ENCODE measurements at places on chromosomes 7 and 10.

DNA sequence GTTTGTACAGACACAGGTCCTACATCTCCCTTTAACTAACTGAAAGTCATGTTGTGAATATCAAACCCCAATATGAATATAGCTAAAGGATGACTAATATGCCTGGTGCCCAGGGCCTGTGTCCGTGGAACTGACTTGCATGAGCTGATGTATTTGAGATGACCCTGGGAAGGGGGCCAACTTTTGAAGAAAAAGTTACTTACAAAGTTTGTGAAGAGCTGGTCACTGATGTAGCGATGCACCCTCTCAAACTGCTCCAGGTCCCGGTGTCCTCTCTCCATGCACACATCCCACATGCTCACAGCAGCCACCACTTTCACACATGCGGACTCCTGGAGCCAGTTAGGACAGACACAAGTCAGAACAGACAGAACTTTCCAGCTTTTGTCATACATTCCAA lies 106.2 kb downstream of the ABCC2 start:
- no peak for DNase-seq
- no peak overlapping the region for H3K4me3 ChIP-seq
- peaks cover 25% of the 10 kb centered on the region for H3K36me3 ChIP-seq
- H3K4me1 ChIP-seq, result no peaks in the 10 kb centered on the region
- H3K27me3 ChIP-seq, result no peaks in the 10 kb centered on the region

- no peaks in the 10 kb centered on the region for H3K36me3 ChIP-seq
- no peaks in the 10 kb centered on the region for H3K4me1 ChIP-seq
- no peak overlapping the region for H3K27ac ChIP-seq
- no peak for DNase-seq
Observed at GRCh38 chr10:62426600-62426999, 52.4 kb downstream of the ZNF365 start.

- no peak overlapping the region for H3K4me3 ChIP-seq
- no peaks in the 10 kb centered on the region for H3K36me3 ChIP-seq
- no peak overlapping the region for H3K27ac ChIP-seq
- no peak for DNase-seq
- H3K4me1 ChIP-seq, result no peaks in the 10 kb centered on the region
- no peaks in the 10 kb centered on the region for H3K27me3 ChIP-seq
Observed at GRCh38 chr10:97534746-97535367, 36.1 kb downstream of the UBTD1 start.

DNA sequence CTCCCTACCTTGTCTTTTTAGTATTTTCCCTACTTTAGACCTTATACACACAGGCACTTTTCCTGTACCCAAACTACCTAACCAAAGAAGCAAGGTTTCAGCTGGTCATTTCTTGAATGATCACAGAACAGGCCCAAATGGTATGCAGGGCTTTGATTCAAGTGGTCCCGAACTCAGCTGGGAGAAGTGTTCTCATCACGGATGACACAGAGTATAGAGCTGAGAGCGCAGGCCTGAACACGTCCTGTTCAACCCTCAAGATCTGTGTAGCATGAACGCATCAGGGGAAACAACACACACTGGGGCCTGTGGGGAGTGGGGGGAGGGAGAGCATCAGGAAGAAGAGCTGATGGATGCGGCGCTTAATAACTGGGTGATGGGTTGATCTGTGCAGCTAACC lies 318.2 kb downstream of the SFMBT2 start:
- H3K36me3 ChIP-seq, result no peaks in the 10 kb centered on the region
- H3K27me3 ChIP-seq, result no peaks in the 10 kb centered on the region
- H3K4me1 ChIP-seq, result no peaks in the 10 kb centered on the region
- H3K27ac ChIP-seq, result no peak overlapping the region

DNA sequence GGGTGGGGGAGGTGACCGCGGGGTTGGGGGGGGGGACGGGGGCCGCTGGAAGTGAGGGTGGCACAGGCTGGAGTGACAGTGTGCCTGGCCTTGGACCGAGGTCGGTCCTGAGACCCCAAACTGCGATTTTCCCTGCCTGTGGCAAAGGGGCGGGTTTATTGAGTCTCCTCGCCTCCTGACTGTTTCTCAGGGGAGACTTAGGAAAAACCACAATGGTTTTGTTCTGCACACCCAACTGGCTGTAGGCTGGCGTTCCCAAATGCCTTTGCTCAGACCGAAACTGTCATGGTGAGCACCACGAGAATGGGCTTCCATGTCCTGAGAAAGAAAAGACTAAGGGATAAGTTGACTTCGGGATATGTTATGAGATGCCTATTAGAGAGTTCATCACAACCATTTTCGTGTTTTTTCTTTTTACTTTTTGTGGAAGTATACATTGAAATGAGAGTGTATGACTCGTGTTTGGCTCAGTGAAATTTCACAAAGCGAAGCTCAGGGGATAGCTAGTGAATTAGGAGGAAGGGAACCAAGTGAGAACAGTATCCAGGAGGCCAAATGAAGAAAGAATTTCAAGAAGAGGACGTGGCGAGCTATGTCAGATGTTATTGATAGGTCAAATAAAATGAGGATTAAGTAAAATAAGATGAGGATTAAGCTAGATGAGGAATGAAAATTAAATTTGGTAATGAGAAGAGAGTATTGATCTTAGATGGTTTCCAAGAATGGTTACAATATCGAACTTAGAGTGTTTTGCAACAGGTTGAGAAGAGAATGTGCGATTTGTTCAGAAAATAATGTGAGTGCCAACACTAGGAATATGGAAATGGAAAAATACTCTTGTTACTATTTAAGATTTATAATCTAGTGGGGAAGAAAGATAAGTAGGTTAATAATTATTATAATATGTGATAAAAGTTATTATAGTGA lies 918 bp downstream of the NET1 start:
- peaks cover 4% of the 10 kb centered on the region for H3K36me3 ChIP-seq
- no peak overlapping the region for H3K27ac ChIP-seq
- H3K4me1 ChIP-seq, result no peaks in the 10 kb centered on the region

DNA sequence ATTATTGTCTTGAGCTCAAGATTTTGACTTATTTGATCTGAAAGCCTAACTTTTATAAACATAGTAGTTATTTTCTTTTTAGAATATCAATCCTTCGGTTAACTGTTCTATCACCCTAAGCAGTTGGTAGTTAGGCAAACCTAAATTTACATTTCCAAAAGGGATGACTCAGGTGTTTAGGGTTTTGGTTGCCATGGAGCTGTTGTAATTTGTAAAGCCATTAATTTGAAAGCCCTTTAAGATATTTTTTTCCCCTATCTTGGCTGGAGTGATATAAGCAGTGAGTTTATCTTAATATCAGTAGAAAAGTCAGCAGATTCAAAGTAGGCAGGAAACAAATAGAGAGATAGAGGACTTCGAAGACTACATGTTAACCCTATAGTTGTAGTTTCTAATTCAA lies 1472.6 kb upstream of the CELF2 start:
- H3K4me1 ChIP-seq, result no peaks in the 10 kb centered on the region
- no peaks in the 10 kb centered on the region for H3K27me3 ChIP-seq
- DNase-seq, result no peak
- no peaks in the 10 kb centered on the region for H3K36me3 ChIP-seq
- H3K27ac ChIP-seq, result no peak overlapping the region
- no peak overlapping the region for H3K4me3 ChIP-seq

- DNase-seq, result no peak
- H3K27ac ChIP-seq, result no peak overlapping the region
- no peaks in the 10 kb centered on the region for H3K27me3 ChIP-seq
- H3K4me3 ChIP-seq, result no peak overlapping the region
Observed at GRCh38 chr10:128080641-128081040, 45.6 kb downstream of the MKI67 start.

DNA sequence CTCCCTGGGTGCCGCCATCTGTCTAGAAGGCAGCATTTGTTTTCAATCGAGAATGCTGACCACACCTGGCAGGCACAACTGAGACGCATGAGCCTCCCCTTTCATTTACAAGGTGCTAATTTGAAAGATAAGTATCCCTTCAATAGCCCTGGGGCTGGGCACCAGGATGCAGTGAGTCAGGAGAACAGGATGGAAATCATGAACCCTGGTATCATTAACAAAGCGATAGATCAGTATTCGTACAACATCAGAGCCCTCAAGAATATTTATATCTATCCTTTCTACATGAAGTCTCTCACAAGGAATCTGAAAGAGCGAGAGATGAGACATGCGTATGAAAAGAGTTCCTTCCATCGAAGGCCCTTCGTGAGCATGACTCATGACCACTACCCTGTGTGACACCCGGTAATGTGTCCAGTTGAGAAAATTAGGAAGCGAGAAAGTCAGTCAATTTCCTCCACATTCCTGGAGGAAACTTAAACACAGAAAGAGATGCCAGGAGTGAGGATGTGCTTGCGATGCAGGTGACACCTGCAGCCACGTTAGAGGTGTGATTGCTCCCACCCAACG lies 123.1 kb upstream of the PITRM1 start:
- no peak for DNase-seq
- no peaks in the 10 kb centered on the region for H3K4me1 ChIP-seq
- H3K36me3 ChIP-seq, result no peaks in the 10 kb centered on the region
- peak overlapping the region; percentile 34 for H3K27ac ChIP-seq

GRCh38 chr7:55877308-55877707 lies 9.9 kb upstream of the ZNF713 start:
- DNase-seq, result no peak
- H3K27me3 ChIP-seq, result no peaks in the 10 kb centered on the region
- H3K27ac ChIP-seq, result no peak overlapping the region
- H3K4me1 ChIP-seq, result no peaks in the 10 kb centered on the region

DNA sequence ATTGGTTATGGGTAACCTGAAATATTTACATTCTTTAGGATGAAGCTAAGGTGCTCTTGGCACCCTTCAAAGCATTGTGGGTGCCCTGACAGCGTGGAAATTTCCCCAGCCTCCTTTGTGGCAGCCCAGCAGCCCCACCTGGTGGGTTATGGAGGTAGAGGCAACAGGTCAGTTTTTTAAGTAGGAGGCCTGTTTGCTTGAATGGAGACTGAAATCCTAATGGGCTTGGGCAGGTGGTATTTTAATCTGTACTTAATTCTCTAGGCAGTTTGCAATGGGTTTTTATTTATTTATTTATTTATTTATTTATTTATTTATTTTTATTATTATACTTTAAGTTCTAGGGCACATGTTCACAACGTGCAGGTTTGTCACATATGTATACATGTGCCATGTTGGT lies 139.4 kb downstream of the EPC1 start:
- DNase-seq, result no peak
- H3K27ac ChIP-seq, result no peak overlapping the region
- H3K4me3 ChIP-seq, result no peak overlapping the region
- H3K4me1 ChIP-seq, result no peaks in the 10 kb centered on the region

DNA sequence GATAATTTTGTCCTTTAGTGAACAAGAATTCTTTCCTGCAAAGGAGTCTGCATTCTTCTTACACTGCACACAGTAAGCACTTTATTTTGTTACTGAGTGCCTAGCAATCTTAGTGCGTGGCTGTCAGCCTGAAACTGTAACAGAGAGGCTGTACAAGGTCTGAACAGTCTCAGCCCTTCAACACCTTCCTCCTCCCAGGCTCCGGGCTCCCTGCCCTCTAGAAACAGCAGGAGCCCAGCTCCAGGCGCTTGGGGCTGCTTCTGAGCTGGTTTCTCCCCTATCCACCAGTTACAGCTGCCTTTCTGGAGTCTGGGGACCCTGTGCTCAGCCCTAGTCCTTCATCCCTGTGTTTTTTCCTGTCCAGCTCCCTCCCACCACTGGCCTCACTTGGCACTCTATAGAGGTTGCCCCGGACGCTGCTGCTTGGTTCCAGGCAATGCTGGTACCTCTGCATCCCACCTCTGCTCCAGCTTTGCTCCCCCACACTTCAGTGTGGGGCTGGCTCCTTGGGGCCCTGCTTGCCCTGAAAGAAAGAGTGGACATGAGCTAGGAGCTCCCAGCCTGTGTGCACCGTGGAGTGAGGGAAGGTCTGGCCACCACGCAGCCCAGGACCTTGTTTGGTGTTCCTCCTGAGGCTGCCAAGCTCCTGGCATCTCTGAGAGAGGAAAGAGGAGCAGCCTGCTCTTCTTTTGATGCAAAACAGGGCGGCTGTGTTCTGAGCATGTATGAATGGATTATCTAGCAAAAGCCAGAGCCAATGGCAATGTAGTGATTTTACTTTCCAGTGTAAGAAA lies 251.2 kb upstream of the GRB10 start:
- DNase-seq, result no peak
- no peak overlapping the region for H3K4me3 ChIP-seq
- H3K27ac ChIP-seq, result no peak overlapping the region
- no peaks in the 10 kb centered on the region for H3K4me1 ChIP-seq
- no peaks in the 10 kb centered on the region for H3K27me3 ChIP-seq
- no peaks in the 10 kb centered on the region for H3K36me3 ChIP-seq

DNA sequence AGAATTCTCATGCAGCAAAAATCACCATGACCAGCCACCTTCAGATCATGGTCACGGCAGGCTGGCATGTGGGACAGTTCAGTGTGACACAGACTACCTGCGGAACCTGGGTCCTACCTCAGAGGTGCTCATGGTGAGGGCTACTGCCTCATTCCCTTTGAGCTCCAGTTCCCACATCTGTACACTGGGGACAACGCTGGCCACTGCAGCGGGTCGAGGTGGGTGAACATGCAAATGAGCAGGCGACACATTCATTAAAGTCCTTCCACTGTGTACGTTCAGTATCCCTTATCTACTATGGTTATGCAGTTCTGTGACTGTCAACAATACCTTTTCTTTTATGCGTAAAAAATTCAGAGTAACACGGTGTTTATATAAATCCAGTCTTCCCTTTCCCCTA lies 218.7 kb upstream of the AOAH start:
- no peak for DNase-seq
- peaks cover 26% of the 10 kb centered on the region for H3K36me3 ChIP-seq
- H3K27ac ChIP-seq, result peak overlapping the region; percentile 45
- peaks cover 66% of the 10 kb centered on the region for H3K4me1 ChIP-seq
- peak overlapping the region; percentile 83 for H3K4me3 ChIP-seq
- no peaks in the 10 kb centered on the region for H3K27me3 ChIP-seq

DNA sequence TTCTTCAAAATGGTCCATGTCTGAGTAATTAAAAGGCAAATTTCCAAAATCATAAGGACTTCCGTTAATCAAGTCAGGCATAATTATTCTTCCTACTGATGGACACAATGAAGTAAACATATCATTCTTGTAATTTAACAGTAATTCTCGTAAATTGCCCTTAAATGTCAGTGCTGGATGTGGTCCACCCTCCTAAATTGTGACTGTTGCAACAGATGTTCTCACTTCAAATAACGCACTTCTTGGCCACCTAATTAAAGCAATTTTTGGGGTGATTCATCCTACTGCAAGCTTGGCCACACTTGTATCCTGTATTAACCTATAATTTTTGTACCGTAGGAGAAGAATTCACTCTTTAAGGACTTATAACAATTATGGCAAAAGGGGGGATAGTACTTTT lies 1.9 kb downstream of the COL1A2 start:
- H3K27me3 ChIP-seq, result peaks cover 48% of the 10 kb centered on the region
- DNase-seq, result no peak
- no peak overlapping the region for H3K4me3 ChIP-seq

GRCh38 chr10:77844713-77845445 lies 81.7 kb downstream of the DLG5 start:
- no peaks in the 10 kb centered on the region for H3K36me3 ChIP-seq
- H3K4me1 ChIP-seq, result peaks cover 8% of the 10 kb centered on the region
- DNase-seq, result no peak
- H3K4me3 ChIP-seq, result no peak overlapping the region
- no peak overlapping the region for H3K27ac ChIP-seq

- no peak for DNase-seq
- no peak overlapping the region for H3K27ac ChIP-seq
- no peaks in the 10 kb centered on the region for H3K4me1 ChIP-seq
- no peak overlapping the region for H3K4me3 ChIP-seq
Observed at GRCh38 chr7:78543976-78544375, 745.4 kb downstream of the PHTF2 start.

Data from naive B cell (primary cell).